ENCODE measurements at places on chromosomes 12 and 14.
A peak's percentile ranks its signal among the peaks of the same experiment; 100 is the strongest.

- DNase-seq, result no peak
Observed at GRCh38 chr12:104691721-104692556, 235.2 kb downstream of the CHST11 start.

DNA sequence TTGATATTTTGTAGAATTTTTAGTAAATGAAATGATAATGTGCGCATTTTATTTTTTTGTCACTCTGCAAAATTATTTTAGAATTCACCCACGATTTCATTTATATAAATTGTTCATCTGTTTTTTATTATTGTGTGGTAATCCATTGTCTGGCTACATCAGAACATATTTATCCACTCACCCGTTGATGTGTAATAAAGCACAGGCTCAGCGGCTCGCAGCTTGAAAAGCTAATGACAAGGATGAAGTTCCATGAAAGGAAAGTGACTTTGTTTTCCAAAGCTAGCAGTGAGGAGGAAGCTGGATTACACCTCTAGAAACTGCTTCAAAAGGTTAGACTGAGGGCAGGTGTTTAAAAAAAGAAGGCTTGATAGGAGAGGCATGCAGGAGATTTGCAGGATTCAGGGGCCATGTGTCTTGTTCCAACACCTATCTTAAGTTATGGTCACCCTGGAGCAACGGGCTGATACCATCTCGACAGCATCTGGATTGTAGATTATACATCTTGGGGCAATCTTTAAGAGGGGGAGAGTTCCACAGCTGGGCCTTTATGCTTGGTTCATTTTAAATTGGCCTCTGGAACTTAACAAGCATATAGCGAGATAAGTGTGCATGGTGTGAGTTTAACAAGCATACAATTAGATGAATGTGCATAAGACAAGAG is 194.1 kb downstream of the TMTC3 start:
- no peak for DNase-seq

- DNase-seq, result no peak
Observed at GRCh38 chr14:104431351-104431928, 148.1 kb upstream of the C14orf180 start.

DNA sequence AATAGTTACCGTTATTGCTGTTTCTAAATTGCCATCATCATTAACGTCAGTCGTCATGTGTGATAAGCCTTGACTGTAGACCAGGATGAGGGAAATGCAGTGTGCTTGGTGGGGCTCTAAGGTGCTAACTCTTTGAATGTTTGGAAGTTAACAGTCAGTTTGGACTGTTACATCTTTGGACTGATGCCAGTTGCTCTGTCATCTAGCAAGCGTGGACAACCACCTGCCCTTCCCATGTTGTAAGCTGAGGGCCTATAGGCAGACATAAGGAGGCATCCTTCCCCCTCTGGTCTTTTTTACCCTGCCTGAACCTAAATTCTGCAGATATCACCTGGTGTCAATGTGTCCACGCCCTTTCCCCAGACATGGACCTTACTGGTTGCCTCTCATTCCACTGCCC is 94.4 kb downstream of the PPP2R5C start:
- no peak for DNase-seq

DNA sequence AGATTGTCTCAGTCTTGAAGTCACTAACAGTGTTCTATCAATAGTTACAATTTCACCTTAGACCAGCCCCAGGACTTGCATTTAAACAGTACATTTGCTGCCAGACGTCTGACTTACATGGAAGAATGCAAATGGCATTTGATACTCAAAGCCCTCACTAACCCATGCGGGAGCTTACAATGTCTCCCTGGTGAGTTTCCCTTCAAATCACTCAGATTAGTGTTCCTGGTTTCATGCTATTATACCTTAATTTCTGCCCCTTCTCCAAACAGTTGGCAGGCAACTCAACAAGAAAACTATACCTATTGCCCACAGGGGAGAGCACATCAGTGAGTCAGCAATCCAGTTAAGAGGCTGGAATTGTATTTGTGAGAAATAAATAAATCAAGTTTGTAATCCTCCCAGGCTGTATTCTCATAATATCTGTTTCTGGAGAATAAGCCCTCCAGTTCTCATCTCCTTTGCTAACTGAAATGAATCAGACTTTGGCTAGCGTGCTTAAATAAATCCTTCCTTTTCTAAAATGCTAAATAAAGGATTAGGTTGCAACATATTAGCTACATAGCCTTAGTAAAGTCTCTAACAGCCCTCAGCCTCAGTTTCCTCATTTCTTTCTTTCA is 23.7 kb downstream of the GSTZ1 start:
- no peak for DNase-seq

- DNase-seq, result no peak
Observed at GRCh38 chr12:63792338-63792737, 12.6 kb downstream of the RXYLT1 start.

GRCh38 chr14:60300019-60300418 is 51.0 kb downstream of the PPM1A start:
- DNase-seq, result no peak

DNA sequence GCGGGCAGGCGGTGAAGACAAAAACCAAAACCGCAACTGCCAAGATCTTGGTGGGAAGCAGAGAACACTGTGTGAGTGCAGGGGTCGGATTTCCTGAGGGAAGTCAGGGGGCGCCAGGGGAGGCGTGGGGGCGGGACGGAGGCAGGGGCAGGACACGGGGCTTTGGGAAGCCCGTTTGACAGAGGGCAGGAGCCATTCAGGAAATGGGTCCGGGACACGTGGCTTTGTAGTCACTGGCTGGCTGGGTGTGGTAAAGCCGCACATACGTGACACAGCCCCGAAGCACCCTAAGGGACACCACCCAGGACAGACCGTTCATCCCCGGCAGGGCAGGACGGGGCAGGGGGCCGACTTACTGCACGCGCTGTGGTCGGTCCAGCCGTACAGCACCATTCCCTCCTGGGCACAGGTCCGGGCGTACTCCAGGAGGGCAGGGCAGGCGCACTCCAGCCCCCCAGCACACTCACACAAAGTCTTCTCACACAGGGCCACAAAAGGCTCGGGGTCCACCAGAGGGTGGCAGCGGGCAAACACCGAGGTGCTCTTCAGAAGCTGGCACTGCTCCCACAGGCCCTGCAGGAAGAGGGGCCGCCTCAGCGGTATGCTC is 49.4 kb downstream of the VWF start:
- DNase-seq, result no peak

DNA sequence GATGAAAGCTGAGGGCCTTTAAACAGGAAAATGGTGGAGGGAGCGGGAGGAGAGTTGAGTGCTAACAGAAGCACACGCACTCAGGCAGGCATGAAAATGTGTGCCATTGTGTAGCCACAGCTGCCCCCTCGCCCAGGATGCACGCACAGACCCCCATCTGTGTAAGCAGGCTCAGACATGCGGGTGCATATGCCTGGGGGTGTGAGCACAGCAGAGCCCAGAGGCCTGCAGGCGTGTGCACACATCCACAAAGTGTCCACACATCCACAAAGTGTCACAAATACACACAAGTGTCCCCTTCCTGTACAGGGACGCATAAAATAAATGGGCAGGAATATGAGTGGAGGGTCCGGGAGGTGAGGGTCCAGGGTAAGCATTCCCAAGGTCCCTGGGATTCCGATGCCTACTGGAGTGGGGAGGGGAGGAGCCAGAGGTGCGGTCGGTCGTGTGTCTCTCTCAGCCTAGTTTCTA is 805 bp upstream of the KRT7 start:
- no peak for DNase-seq

GRCh38 chr14:61889914-61890351 is 127.7 kb downstream of the SNAPC1 start:
- DNase-seq, result peak; percentile 60

DNA sequence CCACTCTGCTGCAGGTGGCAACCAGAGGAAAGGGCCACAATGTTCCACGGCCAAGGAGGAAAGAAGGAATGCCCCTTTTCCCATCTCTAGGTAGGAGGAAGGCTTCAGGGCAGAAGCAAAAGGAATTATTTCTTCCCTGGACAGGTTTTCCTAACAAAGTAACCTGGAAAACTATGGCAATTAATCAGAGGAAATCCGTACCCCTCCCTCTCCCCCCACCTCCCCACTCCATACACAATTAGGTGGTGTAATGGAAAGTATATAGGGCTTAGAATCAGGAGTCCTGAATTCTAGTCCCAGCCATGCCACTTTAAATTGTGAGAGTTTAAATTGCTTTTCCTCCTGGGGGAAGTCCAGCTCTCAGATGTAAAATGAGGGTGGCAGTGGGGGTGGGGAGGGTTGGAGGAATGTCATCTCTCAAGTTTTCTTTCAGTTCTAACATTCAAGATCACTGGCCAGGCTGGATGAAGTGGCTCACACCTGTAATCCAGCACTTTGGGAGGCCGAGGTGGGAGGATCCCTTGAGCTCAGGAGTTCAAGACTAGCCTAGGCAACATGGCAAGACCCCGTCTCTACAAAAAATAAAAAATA is 1.7 kb downstream of the DHH start:
- no peak for DNase-seq

Data from CD4-positive, alpha-beta T cell treated with Interleukin-21 for 1 hour (primary cell).